ENCODE measurements at places on chromosomes 2 and 18. TPM values are rescaled to one million over a fixed set of nuclear protein-coding genes. Genes with fewer than 3 reads are reported as not detected.

- no peak for ATAC-seq
Measured at GRCh38 chr2:234932591-234933168, 19.1 kb upstream of the SH3BP4 start.

DNA sequence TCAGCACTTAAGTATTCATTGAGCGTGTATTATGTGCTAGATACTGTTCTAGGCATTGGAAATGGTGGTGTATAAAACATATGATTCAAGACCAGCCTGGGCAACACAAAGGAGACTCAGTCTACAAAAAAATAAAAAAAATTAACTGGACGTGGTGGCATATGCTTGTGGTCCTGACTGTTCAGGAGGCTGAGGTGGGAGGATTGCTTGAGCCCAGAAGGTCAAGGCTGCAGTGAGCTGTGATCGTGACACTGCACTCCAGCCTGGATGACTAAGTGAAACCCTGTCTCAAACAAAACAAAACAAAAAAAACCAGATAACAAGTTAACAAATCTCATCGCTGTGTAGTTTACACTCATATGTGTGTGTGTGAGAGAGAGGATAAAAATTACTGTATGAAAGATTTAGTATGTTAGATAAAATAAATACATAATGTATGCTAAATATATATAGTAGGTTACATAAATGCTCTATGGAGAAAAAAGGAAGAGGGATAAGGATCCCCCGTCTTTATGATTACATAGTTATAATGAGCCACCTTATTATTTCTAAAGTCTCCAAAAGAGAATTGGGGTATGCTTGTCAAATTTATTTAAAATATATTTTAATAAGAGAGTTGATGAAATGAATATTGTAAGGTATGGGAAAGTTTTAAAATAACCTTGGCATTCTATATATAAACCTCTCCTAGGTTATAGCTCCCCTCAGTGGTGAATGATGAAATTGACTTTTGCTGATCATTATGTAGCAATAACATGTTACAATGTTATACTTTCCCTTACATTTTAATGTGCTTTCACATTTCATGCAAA lies 69.2 kb downstream of the EHBP1 start:
- ATAC-seq = peak; percentile 43

DNA sequence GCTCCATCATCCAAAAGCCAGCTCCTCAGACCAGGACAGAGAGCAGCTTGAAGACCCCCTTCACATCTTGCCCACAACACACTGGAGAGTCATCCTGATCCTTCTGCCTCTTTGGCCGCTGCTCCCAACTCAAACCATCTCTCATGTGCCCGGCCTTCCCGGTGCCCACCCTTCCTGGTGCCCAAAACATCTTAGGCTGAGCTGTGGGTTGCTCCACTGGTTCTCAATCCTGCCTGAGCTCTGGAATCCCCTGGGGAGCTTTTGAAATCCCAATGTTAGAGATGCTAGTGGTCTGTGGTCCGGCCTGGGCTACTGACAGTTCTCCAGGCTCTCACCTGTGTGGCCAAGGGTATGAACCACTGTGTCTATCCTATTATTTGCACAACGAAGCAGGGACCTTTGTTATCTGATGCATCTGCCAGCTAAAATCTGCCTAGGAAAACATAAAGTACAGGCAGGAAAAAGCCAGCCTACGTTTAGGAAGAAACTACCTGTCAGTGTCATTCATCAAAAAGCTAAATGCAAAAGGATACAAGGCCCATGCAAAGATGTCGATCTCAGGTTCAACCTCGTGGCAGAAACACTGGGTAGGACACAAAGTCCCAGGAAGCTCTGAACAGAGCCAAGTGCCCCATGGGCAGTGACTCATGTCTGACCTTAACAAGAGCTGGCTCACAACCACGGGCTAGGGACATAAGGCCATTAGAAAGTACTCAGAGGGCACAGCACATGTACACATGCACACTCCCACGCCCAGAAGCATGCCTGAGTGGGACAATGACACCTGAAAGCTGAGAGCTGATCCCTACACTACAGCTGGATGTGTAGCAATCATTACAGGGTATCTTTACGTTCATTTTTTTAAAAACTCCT lies 30.8 kb downstream of the TBC1D8 start:
- ATAC-seq = peak; percentile 63

DNA sequence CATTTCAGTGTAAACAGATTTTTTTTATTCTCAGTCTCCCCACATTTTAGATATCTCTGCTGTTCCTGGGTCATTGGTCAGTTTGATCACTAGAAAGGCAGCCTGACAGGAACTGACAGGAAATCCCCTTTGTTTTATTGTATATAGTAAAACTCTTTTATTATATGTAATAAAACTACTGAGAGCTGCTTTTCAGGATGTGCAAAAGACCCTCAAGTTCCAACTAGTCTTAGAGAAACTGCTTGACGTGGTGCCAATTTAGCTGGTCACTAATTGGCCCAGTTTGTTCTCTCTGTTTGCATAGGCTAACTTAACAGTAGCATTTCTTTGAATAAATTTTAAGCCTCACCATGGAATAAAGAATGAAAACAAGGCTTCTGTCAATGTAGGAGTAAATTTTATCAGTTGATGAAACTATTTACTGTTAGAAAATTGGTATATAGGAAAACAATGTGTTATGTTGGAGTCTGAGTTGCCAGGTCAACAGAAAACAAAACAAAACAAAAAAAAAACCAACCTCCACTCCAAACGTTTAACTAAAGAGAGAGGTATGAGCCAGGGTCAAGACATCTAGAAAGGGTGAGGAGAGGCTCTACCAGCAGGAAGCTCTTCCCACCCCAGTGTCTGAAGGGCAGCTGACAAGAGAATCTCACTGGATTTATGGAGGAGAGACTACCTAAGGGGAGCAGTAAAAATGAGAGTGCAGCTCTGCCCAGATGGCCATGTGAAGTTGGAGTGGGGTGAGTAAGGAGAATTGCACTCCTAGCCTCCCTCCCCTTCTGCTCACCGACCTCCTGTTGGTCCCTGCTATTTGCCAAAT lies 184.6 kb downstream of the ST6GAL2 start:
- ATAC-seq = no peak

DNA sequence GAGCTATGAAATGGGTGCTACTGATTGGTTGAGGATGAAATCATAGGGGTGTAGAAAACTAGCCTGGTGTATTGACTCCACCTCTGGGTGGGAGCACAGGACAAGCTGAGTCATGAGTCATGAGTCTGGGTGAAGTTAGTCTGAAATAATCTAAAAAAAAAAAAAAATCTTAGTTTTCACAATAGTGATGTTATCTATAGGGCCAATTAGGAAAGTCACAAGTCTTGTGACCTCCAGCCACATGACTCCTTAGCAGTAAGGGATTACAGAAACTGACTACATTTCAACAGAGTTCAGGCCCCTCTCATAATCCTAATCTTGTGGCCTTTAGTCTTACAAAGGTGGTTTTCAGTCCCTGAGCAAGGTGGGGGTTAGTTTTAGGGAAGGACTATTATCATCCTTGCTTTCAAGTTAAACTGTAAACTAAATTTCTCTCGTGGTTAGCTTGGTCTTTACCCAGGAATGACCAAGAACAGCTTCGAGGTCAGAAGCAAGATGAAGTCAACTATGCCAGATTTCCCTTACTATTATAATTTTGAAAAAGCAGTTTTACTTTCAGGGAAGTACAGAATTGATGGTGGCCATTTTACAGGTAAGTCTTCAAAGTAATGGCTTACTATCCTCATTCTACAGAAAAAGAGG lies 338.0 kb upstream of the GYPC start:
- ATAC-seq = no peak

DNA sequence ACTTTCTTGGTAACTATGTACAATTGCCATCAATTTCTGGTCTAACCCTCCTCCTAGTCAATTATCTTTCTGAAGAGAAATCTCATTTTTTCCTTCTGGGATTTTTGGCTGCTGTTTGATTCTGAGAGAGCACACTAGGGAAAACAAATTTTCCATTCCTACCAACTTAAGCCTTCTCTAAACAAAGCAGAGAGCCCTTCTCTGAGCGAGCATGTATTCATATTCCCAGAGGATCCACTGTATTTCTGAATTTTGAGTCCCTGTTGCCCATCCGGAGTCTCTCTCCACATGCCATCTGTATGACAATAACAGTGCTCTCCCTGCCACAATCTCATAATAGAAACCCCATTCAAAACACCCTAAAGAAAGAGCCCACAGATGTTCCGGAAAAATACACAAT lies 78.5 kb downstream of the MAIP1 start:
- no peak for ATAC-seq

DGKD gene
- 34.6 TPM for total RNA-seq

PAIP2B gene
- total RNA-seq = 3.3 TPM

Data from activated T-helper 17 cell treated with anti-CD3 and anti-CD28 coated beads, Interleukin-2, amount 50 U/mL, for 72 hours (primary cell).